ENCODE measurements at places on chromosomes 3 and 15.

DNA sequence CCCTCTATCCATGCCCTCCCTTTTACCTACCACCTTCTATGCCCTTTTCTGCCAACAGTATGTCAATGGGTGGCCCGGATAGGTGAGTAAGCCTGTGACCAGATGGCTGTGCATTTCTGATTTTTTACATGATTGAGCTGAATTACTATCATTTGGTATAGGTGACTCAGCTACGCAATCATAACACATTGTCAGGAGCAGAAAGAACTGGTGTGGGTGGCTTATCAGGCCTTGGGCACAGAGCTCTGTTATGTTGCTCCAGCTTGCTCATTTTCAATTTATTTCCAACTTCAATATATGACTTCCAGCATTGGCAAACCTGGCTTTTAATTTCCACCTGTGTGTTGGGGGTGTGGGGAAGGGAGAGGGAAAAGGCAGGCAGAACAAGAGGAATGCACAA lies 86.6 kb upstream of the AGBL1 start:
- no peak for ATAC-seq
- no peaks in the 10 kb centered on the region for H3K4me1 ChIP-seq
- no peak overlapping the region for H3K27ac ChIP-seq
- no peaks in the 10 kb centered on the region for H3K27me3 ChIP-seq
- no peak overlapping the region for H3K4me3 ChIP-seq

GRCh38 chr3:26102376-26102775 lies 312.5 kb downstream of the OXSM start:
- peaks cover 38% of the 10 kb centered on the region for H3K4me1 ChIP-seq
- H3K27ac ChIP-seq = no peak overlapping the region
- ATAC-seq = no peak
- no peaks in the 10 kb centered on the region for H3K36me3 ChIP-seq
- no peaks in the 10 kb centered on the region for H3K27me3 ChIP-seq

GRCh38 chr3:154275292-154275691 lies 49.0 kb downstream of the DHX36 start:
- no peak overlapping the region for H3K4me3 ChIP-seq
- no peak for ATAC-seq
- no peaks in the 10 kb centered on the region for H3K27me3 ChIP-seq
- H3K27ac ChIP-seq = no peak overlapping the region
- H3K4me1 ChIP-seq = peaks cover 9% of the 10 kb centered on the region
- H3K36me3 ChIP-seq = peaks cover 72% of the 10 kb centered on the region

- no peak for ATAC-seq
- no peak overlapping the region for H3K4me3 ChIP-seq
- H3K27ac ChIP-seq = no peak overlapping the region
Observed at GRCh38 chr15:67887776-67888175, 47.9 kb upstream of the RNU6-1 start.

- H3K36me3 ChIP-seq = no peaks in the 10 kb centered on the region
- no peaks in the 10 kb centered on the region for H3K4me1 ChIP-seq
- no peak overlapping the region for H3K27ac ChIP-seq
- H3K27me3 ChIP-seq = peaks cover 62% of the 10 kb centered on the region
- no peak for ATAC-seq
- H3K4me3 ChIP-seq = no peak overlapping the region
Observed at GRCh38 chr3:42499478-42499871, 3.0 kb upstream of the VIPR1 start.

All from gastroesophageal sphincter (tissue), 4 donors.